ENCODE measurements at places on chromosomes 11 and 22.
A peak's percentile ranks its signal among the peaks of the same experiment; 100 is the strongest.

DNA sequence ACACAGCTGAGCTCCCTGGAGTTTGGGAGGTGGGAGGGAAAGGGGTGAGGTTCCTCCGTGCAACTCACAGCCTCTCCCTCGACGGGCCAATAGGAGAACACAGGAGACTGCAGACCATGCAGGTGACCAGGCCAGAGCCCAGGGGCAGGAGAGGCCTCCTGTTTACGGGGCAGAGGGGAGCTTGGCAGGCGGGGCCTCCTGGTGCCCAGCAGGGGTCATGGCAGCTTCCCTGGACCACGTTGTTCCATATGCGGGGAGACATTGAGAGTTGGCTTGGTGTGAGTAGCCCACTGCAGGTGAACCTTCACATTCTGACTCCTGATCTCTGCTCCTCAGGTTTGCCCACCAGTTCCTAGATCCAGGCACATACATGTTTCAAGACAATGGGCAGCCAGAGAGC is 19.3 kb upstream of the XKR3 start:
- no peak for DNase-seq

- no peak for DNase-seq
These were observed 3.4 kb upstream of the CDC42EP2 start for GRCh38 chr11:65311170-65311678.

DNA sequence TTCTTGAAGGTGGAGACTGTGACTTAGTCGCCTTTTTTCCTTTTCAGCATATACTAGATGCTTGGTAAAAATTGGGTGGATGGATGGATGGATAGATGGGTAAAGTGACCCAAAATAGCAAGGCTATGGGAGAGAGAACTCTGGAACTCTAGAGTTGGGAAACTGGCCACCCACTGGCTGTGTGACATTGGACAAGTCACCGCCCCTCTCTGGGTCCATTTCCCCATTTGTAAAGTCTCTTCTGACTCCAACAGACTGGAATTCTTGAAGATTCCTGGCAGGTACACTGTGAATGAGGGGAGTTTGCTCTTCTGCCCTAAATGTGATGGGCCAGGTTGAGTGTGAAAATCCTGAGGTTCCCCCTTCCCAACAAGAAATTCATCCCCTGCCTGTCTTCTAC is 8.0 kb downstream of the TKFC start:
- no peak for DNase-seq

- peak; percentile 52 for DNase-seq
These were observed 10.3 kb downstream of the NEAT1 start for GRCh38 chr11:65432686-65433582.

DNA sequence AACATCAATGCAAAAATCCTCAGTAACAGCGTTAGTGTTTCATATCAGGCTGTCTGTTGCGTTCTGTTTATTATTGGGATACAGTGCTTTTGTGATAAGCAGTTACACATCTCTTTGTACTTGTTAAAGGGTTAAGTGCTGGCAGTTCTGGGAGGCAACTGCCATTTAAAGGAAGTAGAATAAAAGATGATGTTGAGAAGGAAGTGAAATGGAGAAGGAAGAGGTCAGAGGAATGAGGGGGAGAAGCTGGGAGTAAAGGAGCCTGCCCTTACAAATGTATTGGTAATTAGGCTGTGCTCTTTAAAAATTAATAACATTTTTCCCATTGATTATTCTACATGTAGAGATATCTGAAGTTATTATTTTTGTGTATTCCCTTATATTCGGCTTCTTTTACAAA is 674.7 kb downstream of the NTM start:
- DNase-seq: no peak

- no peak for DNase-seq
These were observed 6.9 kb downstream of the OR8B12 start for GRCh38 chr11:124536520-124536919.

DNA sequence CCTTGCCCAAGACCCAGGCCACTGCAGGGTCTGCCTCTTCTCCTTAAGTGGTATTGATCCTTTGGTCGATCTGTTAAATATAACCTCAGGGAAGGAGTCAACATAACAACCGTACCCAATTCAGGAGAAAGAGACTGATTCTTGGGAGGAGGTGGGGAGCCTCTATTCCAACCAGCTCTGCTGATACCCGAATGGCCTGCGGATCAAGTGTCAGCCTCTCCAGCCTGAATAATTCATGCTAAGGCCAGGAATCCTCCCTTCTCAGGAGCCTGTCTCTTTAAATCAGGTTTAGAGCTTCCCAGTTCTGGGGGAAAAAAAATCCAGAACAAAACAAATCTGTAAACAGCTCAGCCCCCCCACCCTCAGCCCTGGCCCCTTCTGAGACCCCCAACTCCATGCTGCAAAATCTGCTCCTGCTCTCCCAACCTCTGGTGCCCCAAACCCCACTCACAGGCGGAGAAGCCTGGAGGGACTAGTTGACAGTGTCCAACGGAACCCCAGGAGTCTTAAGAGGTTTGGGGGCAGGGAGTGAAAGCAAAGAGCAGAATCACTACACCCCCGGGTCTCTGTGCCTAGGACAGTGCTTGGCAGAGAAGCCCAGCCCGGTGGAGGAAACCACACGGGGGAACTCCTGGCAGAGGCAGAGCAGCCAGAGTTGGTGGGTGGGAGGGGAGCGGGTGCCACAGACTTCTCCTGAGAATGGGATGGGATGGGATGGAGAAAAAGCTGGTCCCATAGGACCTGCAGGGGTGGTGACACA is 863 bp upstream of the TPBGL start:
- no peak for DNase-seq

- DNase-seq: peak; percentile 99
These were observed at the start of gene SF3B2 for GRCh38 chr11:66051766-66052663. Gene SF3B2 (plus strand): TSS chr11:66052364. CDS start chr11:66052385, 21 bp downstream.

GRCh38 chr22:49093192-49093880 is 734.3 kb downstream of the BRD1 start:
- DNase-seq: no peak

Measured in NCI-H1092 treated with DMSO at 0.1 percent for 48 hours (cell line).